Natural killer cell (primary cell): ENCODE measurements at places on chromosomes 4 and X. TPM values are rescaled to one million over a fixed set of nuclear protein-coding genes. Genes with fewer than 3 reads are reported as not detected.
A peak's percentile ranks its signal among the peaks of the same experiment; 100 is the strongest.

Gene HEPH
- not detected for total RNA-seq

Gene TLR2
- total RNA-seq, result 6.3 TPM

Gene ARMCX2
- total RNA-seq, result 1.9 TPM

Gene NELFA
- total RNA-seq, result 46.0 TPM

Gene GK
- total RNA-seq, result 7.6 TPM

Gene SRPX2
- total RNA-seq, result not detected

Gene RASGEF1B
- 90.8 TPM for total RNA-seq

DNA sequence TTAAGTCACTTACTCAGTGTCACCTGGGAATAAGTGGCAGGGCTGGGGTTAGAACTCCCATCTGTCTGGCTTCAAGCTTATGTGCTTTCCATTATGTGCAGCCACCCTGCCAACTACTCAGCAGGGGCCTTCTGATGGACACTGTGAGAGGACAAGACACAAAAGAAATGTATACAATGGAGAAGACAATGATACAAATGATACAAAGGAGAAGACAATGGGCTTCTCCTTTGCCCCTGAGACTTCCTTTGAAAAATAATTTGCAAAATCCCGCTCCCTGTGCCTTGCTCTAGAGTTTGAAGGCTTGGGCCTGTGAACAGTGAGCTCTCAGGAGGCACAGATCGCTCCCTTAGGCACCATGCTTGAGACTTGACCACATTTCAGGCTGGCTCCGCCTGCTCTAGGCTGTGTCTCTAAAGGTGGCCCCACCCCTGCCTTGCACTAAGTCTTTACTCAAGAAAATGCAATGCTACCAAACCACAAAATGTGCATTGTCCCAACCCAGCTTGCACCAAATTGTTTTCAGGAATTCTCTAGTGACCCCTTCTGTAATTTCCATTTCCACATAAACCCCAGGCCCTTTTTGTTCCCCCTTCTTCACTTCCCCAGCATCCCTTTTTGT, 27.1 kb upstream of the STX18 start:
- DNase-seq, result no peak

- DNase-seq, result peak; percentile 19
Measured at GRCh38 chr4:13615161-13615560, 12.4 kb downstream of the BOD1L1 start.

DNA sequence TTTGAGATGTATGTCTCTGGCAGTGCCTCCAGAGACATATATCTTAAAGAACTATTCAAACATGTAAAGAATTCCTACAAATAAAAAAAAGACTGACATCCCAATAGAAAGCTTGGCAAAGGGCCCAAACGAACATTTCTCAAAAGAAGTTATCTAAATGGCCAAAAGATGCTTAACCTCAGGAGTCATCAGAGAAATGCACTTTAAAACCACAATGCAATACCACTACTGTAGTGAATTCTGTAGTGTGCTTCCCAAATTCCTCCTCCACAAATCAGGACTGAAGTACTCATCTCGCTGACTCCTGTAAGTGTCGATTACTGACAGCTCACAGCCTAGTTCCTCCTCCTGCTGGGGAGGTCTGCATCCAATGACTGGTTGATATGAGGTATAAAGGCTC, 129.0 kb upstream of the MAMLD1 start:
- no peak for DNase-seq

- DNase-seq, result no peak
Measured at GRCh38 chr4:128227991-128228571, 59.5 kb downstream of the PGRMC2 start.

DNA sequence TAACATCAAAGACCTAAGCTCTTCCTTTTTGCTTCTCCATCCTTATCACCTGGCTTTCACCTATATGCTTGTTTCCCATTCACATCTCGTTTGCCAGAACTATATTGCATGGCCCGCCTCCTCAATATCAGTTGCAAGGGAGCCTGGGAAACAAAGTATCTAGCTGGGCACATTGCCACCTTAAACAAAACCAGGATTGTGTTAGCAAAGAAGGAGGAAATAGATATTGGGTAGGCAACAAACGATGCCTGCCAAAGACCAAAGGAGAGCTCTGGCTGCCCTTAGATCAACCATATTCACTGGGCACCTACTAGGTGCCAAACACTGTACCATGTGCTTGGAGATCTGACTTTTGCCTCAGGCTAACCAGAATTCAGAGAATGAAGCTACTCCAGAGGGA, 107.5 kb downstream of the GRIA3 start:
- no peak for DNase-seq

GRCh38 chr4:95614684-95615205, 66.0 kb upstream of the UNC5C start:
- no peak for DNase-seq

- no peak for DNase-seq
Measured at GRCh38 chr4:168451331-168451730, 29.0 kb downstream of the DDX60L start.

DNA sequence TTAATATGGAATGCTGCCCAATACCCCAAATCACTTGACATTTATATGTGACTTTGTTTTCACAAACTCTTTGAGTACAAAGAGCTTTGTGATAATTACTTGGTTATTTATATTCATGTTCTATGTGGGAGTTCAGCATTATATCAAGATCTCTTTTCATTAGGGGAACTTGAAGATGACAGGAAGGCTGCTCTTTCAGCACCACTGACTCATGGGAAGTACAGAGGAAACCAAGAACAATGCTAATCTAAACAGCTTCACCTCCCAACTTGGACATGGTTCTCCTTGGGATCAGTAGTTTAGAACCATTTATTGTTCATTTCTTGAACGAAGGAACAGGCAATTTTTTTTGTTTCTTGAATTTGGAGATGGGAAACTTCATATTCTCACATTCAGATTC, 184.0 kb upstream of the AFF2 start:
- DNase-seq, result no peak

DNA sequence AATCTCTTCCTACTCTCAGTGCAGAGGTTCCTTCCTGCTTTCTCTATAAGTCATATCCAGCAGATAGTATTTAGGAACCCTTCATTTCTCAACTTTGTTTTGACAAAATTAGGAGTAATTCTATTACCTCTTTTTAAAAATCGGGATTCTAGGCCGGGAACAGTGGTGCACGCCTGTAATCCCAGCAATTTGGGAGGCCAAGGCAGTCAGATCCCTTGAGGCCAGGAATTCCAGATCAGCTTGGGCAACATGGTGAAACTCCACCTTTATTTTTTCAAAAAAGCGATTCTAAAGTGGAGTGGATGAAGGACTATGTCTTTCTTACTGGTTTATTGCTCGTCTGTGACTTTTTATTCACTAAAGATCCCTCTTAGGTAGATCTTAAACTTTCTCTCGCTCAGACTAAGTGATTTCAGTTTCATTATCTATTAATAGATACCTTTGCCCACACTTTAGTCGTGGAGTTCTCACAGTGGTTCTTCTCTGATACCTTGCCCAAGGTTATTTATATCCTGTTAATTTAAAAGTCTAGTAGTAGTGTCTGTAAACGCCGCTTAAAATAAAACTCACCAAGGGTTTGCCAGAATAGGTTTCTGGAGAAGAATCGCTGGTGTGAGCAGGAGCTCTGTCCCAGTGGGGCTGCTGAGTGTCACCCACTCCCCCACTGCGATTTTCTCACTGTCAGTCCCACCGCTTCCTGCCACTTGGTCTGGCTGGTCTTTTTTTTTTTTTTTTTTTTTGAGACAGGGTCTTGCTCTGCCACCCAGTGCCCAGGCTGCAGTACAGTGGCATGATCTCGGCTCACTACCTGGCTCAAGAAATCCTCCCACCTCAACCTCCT, 27.0 kb upstream of the TMEM131L start:
- DNase-seq, result peak; percentile 66

DNA sequence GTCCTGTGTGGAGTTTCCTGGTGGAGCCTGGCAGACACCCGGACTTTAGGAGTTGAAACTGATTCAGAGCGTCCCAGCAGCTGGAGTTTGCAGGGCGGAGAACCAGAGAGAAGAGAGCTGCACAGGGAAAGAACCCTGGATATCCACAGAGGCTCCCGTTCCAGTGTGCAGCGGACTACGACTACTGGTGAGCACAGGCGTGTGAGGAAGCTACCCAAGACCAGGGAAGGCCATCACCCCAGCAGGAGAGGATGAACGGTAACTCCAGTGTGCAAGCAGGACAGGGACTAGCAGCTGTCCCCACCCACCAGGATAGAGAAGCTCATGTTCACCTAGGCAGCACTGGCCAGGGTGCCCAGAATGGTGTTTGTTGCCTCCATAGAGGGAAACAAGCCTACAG, 2.3 kb downstream of the LAGE3 start:
- no peak for DNase-seq

- DNase-seq, result no peak
Measured at GRCh38 chr4:23903859-23904438, 14.1 kb upstream of the PPARGC1A start.

DNA sequence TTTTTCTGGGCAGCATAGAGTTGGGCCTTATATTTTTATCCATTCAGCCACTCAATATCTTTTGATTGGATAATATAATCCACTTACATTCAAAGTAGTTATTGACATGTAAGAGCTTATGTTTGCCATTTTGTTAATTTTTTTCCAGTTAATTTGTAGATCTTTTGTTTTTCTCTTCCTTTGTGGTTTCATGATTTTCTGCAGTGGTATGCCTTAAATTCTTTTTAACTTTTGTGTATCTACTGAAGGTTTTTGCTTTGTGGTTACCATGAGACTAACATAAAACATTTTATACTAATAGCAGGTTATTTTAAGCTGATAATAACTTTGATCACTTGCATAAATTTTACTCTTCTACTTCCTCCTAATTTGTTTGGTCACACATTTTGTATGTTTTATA, 140.8 kb upstream of the GATB start:
- DNase-seq, result no peak

GRCh38 chrX:37787423-37787869, 7.6 kb downstream of the CYBB start:
- no peak for DNase-seq

- DNase-seq, result no peak
Measured at GRCh38 chr4:55949482-55949802, 697 bp downstream of the CEP135 start.

GRCh38 chr4:80088471-80088870, 15.4 kb upstream of the ANTXR2 start:
- no peak for DNase-seq

DNA sequence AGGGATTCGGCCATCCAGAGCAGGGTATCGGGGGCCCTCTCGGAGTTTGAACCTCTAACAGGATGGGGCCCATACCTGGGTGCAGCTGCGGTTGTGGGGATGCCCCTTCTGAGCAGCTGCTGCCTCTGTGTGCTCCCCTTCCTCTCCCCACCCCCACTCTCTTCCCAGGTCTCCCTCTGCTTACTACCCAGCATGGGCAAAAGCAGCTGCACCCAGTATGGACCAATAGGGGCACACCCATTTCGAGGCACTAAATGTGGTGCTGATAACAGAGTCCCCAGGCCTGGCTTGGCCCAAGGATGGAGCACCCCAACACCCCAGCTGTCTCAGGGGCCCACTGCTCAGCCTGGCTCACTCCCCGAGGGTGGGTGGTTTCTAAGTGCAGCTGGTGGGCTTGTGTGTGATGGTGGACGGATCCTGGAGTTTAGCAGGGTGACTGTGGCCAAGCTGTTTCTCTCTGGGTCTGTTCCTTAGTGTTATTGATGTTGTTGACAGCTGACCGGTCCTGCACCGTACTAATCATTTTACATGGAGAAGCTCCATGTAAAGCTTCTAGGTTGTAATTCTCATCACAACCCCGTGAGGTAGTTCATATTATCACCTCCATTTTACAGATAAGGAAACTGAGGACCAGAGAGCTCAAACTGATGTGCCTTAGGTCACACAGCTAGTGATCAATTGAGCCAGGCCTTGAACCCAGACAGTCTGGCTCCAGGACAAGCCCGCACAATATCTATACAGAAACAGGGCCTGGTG, 13.1 kb upstream of the KIAA0232 start:
- DNase-seq, result no peak

DNA sequence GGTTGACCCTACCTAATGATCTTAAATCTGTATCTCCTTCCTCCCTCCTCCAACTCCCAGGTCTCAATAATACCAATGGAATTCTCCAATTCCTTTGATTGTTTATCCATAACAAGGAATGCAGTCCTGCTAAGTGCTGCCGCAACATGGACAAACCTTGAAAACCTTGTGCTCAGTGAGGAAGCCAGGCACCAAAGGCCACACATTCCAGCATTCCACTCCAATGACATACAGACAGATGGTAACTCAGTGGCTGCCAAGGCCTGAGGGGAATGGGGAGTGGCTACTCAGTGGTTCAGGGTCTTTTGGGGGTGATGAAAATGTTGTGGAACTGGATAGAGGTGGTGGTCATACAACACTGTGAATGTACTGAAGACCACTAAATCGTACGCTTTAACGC, 10.4 kb downstream of the HAUS7 start:
- no peak for DNase-seq

DNA sequence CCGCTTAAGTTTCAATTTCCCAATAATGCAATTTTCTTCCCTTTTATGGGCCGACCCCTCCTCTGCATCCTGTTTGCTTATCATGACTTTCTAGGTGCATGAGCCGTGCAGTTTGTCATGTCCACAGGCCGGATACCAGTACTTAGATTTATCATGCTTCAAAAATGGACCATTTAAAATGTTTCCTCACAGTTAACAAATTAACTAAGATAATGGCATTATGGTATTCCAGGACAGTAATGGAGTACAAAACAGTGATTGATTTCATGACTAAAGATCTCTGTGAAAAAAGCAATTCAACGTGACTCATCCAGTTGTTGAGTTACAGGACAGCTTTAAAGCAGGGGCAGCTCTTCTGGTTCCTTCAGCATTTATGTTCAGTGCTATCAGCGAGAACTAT, 23.0 kb downstream of the SNX25 start:
- no peak for DNase-seq

- no peak for DNase-seq
Measured at GRCh38 chr4:84814094-84814750, 152.3 kb downstream of the WDFY3 start.

- DNase-seq, result no peak
Measured at GRCh38 chrX:150935467-150935866, 37.0 kb upstream of the CD99L2 start.

DNA sequence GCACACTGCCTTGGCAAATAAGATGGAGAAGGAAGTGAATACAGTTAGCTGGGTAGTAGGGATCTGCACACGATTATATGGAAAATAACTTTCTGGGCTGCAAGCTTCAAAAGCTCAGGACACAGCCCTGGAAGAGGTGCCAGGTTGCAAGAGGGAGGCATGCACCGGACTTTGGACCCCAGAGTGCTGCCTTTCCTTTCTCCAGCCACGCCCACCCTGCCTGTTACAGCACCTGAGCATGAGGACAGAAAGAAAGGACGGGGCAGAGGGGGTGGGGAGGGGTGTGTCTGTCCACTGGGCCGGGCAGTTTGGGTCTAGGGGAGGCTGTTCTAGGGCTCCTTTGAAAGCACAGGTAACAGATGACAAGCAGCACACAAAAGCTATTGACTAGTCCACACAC, 152.8 kb downstream of the ENPP6 start:
- DNase-seq, result no peak

DNA sequence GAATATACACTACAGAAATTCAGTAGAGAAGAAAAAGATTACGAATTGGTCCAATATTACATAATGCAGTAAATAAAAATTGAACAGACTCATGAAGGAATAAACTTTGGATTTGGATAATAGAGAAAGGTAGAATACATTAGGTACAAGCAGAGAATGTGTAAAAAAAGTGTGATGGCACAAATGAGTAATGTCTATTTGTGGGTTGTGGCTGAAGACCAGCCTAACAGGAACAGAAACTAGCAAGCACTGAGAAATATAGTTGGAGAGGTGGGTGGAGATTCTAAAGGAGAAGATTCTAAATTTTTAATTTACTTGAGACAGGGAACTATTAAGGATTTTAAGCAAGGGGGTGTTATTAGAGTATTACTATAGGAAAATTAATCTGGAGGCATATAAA, 15.2 kb upstream of the CLOCK start:
- no peak for DNase-seq

GRCh38 chr4:102825261-102826091, 1.9 kb downstream of the UBE2D3 start:
- DNase-seq, result peak; percentile 58
